ENCODE measurements at places on chromosomes 16 and 17.

DNA sequence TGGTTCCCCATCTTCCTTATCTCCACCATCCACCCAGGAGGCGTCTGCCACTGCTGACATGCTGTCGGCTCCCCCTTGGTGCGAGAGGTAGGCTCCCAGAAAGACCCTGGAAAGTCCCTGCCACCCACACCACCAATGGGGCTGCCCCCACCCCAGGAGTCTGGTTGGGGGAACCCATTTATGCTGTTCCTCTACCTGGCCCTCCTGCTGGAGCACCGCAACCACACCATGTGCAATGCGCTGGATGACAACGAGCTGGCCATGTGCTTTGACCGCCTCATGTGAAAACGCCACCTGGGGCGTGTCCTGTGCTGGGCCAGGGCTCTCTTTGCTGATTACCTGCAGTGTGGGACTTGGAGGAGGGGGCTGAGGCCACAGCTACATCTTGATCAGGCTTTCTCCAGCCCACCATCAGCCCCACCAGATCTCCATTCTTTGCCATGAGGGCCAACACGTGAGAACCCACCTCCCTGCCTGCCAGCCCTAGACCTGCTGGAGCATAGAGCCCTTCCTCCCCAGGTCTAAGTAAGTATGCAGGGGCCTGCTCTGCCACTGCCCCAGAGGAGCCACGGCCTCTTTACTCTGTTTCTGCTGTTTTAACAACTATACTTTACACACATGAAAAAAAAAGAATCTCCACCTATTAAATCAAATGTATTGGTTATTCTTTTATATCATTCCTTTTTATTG, 7.9 kb upstream of the ALDH3A1 start:
- DNase-seq: no peak

- no peak for DNase-seq
Measured at GRCh38 chr17:81090361-81091136, 55.6 kb downstream of the BAIAP2 start.

DNA sequence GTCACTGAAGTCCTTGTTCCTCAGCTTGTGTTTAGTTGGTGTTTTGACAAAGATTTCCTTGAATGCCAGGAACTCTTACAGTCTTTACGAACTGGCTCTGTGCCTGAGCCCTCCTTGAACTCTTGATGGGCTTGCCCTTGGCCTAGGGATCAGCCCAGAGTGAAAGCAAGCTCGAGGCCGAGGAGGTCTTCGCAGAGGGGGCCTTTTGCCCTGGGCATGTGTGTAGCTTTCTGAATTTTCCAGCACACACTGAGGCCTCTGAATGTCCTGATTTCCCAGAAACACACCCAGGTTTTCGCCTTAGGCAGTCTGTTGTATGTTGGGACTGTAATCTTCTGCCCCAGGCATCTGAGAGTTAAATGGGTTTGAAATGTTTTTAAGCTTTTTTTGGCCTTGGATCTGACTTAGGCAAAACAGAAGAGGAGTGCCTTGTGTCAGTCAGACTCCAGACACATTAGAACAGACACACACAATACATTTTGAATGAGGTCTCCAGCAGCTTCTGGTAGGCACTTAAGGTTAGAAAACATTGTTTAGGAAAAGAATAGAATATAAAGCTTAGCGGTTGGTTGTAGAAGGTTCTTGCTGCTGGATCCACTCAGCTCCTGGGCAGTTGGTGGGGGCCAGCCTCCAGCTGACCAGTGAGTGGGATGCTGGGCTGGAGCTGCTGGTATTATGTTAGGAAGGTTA, 17.1 kb downstream of the FOXK2 start:
- DNase-seq: no peak

DNA sequence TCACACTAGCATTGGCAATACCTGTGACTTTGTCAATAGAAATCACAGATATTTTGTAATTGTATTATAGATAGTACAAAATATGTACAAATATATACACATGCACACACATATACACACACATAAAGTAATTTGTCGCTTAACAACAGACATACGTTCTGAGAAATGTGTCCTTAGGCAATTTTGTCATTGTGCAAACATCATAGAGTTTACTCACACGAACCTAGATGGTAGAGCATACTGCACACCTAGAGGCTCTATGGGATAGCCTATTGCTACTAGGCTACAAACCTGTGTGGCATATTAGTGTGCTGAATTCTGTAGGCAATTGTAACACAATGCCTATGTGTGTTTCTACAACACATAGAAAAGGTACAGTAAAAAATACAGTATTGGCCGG, 11.0 kb downstream of the UNC119 start:
- no peak for DNase-seq

DNA sequence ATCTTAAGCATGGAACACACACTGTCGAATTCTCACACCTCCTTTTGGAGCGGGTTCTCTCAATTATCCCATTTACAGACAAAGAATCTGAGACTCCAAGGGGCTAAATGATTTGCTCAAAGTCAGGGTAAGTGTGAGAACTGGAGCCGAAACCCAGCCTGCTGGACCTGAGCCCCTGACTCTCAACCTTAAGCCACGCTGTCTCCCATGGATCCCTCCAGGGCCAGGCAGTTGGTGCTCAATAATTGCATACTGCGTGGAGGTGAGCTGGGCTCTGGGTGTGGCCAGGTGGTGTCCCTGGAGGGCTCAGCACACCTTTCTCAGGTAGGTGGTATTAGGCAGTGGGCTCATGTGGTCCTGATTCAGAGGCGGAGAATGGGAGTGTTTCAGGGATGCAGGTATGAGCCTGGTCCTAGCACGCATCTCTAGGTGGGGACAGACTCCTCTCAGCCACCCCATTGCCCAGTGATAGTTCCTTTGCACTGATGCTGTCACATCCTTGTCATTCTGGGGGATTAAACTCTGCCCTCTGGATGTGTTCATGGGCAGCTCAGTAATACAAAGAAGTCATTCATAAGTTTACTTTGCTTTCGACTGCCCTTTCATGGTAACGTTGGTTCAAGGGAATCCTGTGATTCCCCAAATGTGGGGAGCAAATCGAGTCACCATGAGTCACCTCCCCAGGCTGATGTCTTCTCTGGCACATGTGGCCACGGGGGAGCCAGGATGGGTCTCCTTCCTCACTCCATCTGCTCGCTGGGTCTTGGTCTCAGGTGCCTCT, 399.5 kb upstream of the TNRC6C start:
- no peak for DNase-seq

- no peak for DNase-seq
Measured at GRCh38 chr17:58694302-58694701, 1.9 kb downstream of the RAD51C start.

GRCh38 chr17:75380315-75380714, 25.2 kb downstream of the GRB2 start:
- no peak for DNase-seq

DNA sequence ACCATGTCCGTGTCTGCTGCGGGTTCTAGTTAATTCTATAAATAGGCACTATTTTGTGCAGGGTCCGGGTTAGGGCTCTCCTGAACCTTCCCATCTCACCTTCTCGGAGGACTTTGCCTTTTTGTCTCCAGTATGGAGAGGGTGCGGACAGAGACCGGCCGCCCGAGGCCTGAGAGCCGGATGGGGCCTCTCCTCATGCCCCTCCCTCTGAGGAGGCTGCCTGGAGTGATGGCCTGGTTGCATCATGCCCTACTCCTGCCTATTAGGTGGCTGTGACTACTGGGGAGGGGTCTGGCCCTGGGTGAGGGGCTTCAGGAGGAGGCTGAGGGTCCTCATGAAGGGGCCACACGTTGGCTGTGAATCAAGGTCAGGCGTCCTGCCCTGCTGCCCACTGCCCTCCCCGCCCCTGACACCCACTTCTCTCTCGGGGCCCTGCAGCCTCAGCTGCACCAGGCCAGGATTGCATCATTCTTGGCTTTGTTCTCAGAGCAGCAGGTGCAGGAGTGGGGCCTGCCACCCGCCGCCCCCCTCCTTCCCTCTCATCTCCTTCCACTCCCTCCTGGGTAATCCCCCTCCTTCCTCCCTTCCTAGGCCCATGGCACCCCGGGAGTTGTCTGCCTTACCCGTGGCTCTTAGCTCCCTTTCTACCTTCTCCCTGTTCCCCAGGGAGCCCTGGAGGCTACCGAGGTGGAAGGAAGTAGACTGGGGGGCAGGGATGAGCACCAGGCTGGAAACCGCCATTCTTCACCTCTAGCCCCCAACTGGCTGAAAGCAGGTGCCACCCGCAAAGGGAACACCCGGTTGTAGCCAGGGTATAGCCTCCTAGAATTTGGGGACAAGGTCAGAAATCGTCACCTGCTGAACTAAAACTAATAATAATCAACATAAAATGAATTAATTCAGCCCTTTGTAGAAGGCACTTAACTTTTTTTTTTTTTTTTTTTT, 12.7 kb upstream of the ARHGAP23 start:
- peak; percentile 53 for DNase-seq

DNA sequence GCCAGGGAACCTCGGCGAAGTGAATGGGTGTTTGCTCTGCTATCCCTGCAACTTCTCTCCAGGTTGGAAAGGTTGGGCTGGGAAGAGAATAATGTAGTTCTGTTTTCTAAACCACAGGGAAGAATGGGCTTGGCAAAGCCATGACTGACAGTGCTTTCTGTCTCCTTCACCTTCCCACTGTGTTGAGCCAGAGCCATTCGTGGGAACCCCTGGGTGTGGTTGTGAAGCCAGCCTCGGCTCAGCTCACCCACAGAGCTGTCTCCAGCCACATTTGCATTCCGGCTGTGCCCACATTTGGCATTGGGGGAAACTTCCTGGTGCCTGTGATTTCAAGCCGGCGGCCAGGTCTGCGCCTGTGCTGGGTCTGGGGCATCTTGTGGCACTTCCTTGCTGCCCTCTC, 39.9 kb downstream of the BAIAP2 start:
- DNase-seq: no peak

DNA sequence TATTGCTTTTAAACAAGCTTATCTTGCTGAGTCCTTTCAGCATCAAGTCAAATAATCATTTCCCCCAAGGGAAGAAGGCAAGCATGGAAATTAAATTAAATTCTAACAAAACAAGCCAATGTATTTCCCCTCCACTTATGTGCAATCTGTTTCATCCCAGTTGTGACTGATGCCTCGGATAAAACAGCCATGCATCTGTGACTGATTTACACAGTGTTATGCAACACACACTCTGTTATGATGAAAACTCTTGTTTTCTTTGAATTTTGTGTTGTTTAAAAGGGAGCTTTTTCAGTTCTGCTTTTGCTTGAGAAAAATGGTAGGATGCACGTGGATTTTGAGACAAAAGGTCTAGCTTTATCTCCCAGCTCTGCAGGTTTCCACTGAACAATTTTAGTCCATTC, 32.6 kb downstream of the TMEM100 start:
- no peak for DNase-seq

- DNase-seq: peak; percentile 72
Measured at GRCh38 chr17:50944054-50944901, 78.1 kb upstream of the TOB1 start.

- DNase-seq: no peak
Measured at GRCh38 chr16:23365602-23366240, 63.6 kb downstream of the SCNN1B start.

DNA sequence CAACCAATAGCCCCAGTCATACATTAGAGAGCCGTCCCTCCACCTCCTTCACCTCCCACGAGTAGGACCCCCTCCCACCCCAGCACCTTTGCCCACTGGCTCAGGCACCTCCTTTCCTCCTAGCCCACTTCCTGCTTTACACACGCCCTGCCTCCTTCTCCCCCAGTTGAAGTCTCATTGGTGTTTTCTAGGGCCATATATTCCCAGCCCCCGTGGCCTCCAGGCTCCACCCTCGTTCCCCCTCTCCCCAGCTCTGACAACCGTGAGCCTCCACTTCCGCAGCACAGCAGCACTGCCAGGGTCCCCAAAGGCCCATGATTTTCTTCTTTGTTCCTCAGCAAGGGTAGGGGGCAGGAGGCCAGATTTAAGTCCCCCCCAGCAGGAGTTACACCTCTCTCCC, 340.3 kb upstream of the TNRC6C start:
- DNase-seq: no peak

DNA sequence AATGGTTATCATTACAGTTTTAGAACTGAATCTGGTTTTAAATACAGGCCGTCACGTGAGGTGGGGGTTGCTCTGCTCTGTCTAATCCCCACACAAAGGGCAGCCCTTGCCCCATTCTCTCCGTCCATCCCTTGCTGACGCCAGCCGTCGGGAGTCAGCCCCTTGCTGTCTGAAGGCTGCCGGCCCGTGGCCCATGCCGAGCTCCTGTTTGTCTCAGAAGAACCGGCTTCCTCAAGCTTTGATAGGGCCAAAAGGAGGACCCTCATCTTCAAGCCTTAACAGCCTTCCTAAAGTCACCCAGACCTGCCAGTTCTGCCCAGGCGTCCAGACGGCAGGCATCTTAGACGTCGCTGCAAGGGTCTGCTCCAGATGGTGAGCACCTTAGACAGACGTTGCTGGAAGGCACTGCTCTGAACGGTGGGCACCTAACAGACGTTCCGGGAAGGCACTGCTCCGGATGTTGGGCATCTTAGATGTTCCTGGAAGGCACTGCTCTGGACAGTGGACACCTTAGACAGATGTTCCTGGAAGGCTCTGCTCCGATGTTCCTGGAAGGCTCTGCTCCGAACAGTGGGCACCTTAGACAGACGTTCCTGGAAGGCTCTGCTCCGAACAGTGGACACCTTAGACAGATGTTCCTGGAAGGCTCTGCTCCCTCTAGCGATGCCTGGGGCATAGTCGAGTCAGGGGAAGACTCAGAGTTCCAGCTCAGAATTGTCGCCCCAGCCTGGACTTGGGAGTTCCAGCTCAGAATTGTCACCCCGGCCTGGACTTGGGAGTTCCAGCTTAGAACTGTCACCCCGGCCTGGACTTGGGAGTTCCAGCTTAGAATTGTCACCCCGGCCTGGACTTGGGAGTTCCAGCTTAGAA, 35.1 kb upstream of the CHMP6 start:
- no peak for DNase-seq

DNA sequence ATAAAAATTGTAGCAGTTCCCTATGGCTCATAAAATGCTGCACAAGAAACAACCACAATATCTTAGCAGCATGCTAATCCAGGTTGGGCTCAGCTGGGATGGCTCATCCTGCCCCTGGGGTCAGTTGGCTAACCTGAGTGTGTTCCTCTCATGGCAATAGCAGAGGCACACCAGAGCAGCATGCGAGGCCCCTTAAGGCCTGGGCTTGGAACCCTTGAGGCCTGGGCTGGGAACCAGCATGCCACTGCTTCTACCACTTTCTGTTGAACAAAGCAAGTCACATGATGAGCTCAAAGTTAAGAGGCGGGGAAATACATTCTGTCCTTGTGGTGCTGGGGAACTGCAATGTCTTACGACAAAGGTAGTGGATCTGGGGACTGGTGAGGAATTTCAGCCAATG, 154.4 kb upstream of the FOXF1 start:
- no peak for DNase-seq

- no peak for DNase-seq
Measured at GRCh38 chr17:4387137-4387536, 20.7 kb upstream of the UBE2G1 start.

GRCh38 chr16:49000594-49000993, 281.0 kb downstream of the CBLN1 start:
- no peak for DNase-seq

GRCh38 chr17:903691-904481, 75.7 kb downstream of the NXN start:
- DNase-seq: no peak

GRCh38 chr17:9371019-9371418, 204.6 kb downstream of the STX8 start:
- no peak for DNase-seq

DNA sequence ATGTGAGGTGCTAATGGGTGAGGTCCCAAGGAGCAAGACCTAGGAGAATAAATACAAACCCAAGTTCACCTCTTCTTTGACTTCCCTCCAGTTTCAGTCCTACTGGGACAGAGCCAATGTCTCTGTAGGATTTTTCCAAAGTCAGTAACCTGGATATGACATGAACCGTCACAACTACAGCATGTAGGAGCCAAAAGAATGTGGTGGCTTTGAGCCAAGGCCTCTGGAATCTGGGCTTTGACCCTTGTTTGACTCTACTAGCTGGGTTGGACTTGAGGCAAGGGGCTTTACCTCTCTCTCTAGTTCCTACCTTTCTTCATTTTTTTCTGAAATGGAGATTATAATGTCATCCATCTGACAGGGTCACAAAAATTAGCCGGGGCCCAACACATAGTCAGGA, 91.4 kb downstream of the CACNG3 start:
- DNase-seq: no peak
